ENCODE measurements at places on chromosomes 1 and 21.
A peak's percentile ranks its signal among the peaks of the same experiment; 100 is the strongest.

- DNase-seq = no peak
These were observed 16.4 kb downstream of the KCNA10 start for GRCh38 chr1:110502402-110503151.

DNA sequence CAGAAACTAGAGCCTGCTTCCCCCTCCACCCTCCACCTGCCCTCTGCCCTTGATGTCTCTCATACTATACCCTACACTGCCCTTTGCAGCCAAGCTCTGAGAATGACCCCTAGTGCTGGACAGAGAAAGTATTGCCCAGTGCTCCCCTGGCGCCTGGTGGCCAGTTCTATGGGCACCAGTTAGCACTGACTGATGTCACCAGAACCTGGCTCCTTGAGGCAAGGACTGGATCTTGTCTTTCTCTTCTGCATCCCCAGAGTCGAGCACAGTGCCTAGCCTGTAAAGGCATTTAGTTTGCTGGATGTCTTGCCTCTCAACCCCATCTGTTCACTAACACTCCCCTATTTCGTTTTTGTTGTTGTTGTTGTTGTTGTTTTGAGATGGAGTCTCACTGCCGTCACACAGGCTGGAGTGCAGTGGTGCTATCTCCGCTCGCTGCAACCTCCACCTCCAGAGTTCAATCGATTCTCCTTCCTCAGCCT lies 5.9 kb downstream of the PHLDA3 start:
- DNase-seq = no peak

- DNase-seq = no peak
These were observed 382.9 kb upstream of the B3GALT2 start for GRCh38 chr1:193569096-193569982.

DNA sequence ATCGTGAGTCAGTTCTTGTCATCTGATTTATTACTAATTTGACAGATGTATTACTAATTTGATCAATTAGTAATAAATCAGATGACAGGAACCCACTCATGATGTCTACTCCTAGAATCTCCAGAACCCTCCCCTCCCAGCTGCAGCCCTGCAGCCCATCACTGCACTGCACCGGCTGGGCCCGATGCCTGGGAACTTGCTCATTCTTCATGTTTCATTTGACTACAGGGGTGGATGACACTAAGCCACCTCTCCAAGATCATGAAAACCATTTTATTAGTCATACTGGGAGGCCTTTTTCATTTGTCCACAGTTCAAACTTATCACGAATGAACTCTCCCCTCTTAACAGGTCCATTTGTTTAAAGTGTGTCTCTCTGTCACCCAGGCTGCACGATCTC lies 41.0 kb downstream of the KCNH1 start:
- DNase-seq = no peak

GRCh38 chr1:21865943-21866706 lies 54.1 kb downstream of the LDLRAD2 start:
- no peak for DNase-seq

- DNase-seq = peak; percentile 34
These were observed 7.1 kb upstream of the TPM3 start for GRCh38 chr1:154198756-154199562.

DNA sequence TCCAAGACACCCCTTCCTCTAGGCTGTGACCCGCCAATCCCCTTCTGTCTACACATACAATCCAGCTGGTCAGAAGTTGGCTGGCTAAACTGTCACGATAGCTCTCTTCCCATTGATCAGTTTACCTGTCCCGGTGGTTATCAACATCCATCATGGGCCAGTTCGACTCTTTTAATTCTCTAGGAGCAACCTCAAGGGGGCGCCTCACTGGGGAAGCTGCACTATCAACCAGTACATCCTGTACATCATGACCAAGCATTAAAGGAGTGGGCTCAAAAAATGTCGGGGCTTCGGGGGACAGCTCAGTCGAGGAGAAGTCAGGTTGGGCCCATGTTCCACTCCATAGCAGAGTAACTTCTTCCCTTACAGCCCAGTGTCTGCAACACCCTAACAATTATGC lies 53.2 kb upstream of the B3GALNT2 start:
- peak; percentile 32 for DNase-seq

DNA sequence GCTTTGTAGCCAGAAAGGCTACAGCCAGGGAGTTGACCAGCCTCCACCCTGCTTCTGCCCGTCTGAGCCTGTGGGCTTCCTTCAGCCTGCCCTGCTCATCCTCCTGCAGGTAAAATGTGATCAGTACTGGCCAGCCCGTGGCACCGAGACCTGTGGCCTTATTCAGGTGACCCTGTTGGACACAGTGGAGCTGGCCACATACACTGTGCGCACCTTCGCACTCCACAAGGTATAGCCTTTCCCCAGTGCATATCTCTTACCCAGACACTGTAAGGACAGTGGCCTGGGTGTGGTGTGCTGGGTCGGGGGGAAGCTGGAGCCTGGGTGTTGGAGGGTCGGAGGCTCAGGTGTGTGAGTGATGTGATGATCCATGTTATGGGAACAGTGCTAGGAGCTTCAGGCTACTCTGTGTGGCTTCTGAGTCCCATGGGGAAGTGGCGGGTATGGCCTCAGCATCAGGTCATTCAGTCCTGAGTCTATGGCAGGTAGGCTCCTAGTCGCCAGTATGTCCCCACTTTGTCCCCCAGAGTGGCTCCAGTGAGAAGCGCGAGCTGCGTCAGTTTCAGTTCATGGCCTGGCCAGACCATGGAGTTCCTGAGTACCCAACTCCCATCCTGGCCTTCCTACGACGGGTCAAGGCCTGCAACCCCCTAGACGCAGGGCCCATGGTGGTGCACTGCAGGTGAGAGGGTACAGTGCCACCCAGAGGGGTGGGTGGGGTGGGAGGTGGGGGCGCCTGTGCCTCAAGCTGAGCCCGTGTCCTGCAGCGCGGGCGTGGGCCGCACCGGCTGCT lies 31.2 kb upstream of the KDM4A start:
- no peak for DNase-seq

GRCh38 chr1:187537936-187538335 lies 709.2 kb downstream of the PLA2G4A start:
- DNase-seq = no peak

DNA sequence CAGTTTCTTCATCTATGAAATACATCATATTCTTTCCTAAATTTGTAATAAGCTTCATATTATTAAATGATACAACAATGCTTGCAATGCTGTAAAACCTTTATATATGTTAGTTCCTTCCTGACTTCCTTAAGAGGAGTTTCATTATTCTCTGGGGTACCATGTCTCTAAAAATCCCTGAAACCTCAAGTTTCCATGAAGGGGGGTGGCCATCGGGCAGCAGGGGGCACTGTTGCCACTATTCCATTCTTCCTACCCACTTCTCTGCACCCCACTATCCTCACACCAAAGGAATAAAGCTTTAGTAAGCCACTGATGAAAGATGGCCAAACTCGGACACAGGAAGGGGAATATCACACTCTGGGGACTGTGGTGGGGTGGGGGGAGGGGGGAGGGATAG lies 9.0 kb upstream of the DMRTB1 start:
- DNase-seq = peak; percentile 19

GRCh38 chr1:226095286-226095685 lies 32.8 kb downstream of the H3-3A start:
- no peak for DNase-seq

DNA sequence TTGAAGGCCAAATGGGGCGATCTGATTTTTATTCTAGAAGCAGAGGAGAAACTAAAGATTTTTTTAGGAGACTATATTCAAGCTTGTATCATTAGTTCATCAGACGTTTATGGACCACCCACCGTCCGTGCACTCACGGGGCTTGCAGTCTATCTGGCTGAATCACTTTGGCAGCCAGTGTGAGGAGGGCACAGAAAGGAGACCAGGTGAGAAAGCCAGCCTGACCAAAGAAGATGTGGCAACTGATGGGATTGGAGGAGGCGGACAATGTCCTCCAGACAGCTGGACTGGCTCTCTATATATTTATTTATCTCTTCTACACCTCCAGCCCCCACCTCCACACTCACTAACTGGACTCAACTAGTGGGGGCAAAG lies 822 bp upstream of the ELOVL1 start:
- DNase-seq = no peak

DNA sequence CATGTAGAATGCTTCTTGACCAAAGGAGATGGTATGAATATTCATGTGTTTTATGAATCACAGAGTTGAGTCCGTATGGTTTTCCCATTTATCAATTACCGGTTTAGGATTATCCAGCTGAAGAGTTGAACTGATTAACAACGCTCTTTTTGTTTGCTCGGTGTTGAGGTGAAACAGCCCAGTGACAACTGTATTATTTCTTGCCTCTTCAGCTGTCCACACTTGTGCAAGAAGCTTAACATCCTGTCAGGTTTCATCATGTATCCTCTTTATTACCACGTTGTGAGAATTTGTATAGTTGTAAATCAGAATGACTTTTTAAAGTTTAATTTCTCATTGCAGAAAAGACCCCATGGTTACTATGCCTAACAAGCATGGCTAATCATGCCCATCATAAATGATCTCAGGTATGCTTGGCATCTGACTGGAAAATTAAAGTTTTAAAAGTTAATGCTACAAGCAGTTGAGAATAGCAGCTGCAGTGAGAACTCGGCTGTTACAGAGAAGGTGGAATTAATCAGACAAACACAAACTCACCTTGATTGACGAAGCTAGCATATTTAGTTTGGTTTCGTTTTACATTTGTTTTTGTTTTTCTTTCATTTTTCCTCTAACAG lies 563.2 kb upstream of the ADGRL2 start:
- DNase-seq = no peak

GRCh38 chr1:217244971-217245370 lies 385.9 kb downstream of the GPATCH2 start:
- DNase-seq = no peak

DNA sequence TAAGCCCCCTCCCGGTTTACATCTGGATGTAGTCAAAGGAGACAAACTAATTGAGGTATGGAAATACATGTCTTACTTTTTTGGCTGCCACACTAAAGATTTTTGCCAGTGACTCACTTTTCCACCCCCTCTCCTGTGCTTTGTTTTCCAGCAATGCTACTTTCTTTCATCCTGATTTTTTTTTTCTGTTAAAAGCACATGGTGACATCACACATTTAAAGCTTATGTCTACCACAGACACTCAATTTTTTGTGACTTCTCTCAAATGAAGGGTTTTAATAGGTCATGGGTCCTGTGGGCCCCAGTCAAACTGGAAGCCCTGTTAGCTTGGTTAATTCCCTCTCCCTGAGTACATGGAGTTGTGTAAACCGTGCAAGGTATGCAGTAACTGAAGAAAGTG lies 2.2 kb downstream of the PPP1R8 start:
- no peak for DNase-seq

DNA sequence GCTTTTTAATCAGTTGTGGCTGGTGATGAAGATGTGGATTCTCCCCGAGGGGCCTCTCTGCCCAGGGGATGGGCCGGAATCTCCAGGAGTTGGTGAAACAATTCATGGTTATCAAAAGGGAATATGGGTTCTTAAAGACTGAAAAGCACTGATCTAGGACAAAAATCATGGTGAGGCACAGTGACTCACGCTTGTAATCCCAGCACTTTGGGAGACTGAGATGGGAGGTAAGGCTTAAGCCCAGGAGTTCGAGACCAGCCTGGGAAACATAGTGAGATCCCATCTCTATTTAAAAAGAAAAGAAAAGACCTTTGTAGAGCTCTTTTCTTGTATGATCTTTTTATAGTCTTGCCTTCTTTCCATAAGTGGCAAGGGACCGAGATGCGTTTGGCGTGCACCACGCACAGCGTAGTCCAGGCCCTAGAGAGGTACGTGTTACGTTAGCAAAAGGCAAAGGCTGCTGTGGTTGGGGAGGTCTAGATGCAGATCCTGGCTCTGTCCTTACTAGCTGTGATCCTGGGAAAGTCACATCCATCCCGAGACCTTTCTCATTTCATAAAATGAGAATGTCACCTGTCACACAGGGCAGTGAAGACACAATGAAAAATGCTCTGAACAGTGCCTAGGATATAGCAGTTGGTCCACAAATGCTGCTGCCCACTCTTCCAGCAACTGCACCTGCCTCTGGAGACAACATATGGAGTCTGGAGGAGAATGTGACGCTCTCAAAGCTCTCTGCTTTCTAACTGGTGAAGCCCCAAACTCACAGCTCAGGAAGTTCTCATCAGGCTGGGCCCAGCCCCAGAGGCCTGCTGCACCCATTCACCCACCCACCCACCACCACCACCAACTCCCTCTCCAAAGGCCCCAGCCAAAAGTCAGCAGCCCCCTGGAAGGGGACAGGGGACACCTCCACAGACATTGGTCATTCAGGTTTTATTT lies 54.8 kb downstream of the KIF21B start:
- no peak for DNase-seq

- peak; percentile 43 for DNase-seq
These were observed 4.4 kb downstream of the CYB561D1 start for GRCh38 chr1:109498161-109498801.

DNA sequence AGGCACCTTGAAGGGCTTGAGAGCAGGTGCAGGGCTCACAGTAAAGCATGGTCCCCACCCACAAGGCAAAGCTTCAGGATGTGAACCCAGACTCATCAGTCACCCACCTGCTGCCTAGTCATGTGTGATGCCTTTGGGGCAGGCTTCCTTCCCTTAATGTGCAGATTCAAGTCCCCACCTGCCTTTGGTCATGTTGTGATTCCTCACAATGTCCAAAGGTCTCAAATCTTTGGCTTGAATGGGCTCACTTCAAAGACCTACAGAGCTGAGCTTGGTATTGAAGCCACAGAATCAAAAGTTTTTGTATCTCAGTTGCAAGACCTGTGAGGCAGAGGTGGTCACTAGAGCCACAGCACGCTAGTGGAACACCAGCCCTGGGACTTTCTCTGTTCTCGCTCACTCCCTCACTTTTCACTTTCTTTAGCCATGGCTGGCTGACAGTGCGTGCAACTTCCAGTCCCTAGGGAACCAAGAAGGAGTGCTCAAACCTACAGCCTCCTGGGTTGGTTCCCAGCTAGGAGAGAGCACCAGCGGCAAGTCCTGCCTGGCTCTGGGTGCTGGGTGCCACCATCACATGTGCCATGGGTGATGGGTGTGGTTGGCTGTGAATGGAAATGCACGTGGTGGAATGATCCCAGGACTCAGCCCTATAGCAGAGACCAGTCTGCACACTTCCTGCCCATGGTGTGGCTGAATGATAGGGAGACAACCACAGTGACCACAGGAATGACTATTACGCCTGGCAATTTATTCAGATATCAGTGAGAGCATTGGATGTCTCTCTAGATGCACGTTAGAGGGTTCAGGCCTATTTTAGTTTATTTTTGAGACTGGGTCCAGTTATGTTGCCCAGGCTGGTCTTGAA lies 26.4 kb upstream of the CLIC6 start:
- peak; percentile 8 for DNase-seq

- DNase-seq = no peak
These were observed 1628.9 kb upstream of the PRMT6 start for GRCh38 chr1:105427543-105427942.

GRCh38 chr1:78090472-78091133 lies 44.8 kb downstream of the GIPC2 start:
- DNase-seq = no peak

Measured in stimulated activated CD4-positive, alpha-beta T cell treated with anti-CD3 and anti-CD28 coated beads, Interleukin-15, amount 100 ng/mL, for 24 hours (primary cell).